Right renal pelvis (tissue), 4 donors: ENCODE measurements at places on chromosomes 12 and 14.

DNA sequence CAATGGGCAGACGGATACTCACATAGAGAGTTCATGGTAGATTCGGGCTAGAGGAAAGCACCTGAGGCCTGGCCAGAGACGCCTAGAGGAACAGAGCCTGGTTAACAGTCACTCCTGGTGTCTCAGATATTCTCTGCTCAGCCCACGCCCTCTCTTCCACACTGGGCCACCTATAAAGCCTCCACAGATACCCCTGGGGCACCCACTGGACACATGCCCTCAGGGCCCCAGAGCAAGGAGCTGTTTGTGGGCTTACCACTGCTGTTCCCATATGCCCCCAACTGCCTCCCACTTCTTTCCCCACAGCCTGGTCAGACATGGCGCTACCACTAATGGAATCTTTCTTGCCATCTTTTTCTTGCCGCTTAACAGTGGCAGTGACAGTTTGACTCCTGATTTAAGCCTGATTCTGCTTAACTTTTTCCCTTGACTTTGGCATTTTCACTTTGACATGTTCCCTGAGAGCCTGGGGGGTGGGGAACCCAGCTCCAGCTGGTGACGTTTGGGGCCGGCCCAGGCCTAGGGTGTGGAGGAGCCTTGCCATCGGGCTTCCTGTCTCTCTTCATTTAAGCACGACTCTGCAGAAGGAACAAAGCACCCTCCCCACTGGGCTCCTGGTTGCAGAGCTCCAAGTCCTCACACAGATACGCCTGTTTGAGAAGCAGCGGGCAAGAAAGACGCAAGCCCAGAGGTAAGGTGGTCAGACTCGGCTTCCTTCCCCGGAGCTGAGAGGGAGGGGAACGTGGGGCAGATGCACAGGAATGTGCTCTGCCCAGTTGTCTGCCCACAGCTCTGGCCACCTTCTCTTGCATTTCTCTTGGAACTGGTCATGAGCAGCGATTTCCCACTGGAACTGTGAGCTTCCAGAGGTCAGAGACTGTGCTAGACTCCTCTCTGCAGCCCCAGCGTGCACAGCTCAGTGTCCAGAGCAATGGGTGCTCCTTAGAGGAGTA is at the start of gene CD4:
Gene CD4, plus strand, starts transcription at position 557 of the 953 bp plus-strand sequence. CDS start 10,611 bp downstream, outside the sequence.
- no peak for DNase-seq

GRCh38 chr12:21026302-21026701 is 104.7 kb upstream of the SLCO1B1 start:
- no peak for DNase-seq

- DNase-seq = no peak
Measured at GRCh38 chr12:78396538-78396937, 468.0 kb upstream of the SYT1 start.

DNA sequence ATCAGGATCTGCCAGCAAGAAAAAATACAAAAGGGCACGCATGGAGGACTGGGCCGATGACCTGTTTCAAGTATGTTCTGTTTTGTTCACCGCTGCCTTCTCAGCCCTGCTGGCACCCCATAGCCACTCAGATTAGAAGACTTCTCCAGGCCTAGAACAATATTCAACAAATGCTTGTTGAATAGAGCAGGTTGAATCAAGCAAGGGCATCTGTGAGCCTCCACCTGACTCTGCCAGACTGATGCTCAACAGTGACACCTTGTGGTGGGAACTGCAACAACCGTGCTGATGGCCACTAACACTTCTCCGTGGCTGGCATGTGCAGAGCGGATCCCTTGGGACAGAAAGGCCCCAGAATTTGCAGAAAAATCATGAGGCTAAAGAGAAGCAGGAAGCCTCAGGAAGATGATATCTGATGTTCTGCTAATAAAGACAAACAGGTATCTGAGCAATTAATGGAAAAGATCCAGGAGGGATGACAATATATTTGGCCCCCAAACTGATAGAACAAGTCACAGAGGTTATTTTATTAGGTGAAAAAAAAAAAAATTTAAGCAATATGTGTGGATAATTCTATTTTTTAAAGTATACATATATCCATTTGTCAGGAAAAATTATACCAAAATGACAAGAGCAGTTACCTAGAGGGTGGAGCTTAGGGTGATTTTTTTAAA is 114.3 kb downstream of the KSR2 start:
- no peak for DNase-seq

- DNase-seq = no peak
Measured at GRCh38 chr12:68007466-68007865, 18.2 kb downstream of the IFNG-AS1 start.

DNA sequence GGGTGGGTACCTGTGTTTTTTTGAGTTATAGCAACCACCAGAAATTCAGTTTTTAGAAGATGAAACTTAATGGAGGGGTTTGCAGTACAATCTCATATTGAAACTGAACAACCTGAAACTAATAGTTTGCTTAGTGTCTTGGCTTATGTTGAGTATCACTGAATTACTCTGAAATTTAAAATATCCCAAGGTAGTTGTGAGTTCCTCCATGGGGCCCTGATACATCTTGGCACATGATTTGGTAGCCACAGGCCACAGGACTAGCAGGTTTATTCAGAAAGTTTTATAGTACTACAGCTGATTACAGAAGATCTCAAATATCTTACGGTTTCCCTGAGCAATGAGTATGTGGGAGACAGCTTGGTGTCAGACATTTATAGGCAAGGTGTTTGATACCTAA is 10.4 kb downstream of the PTGES3 start:
- DNase-seq = no peak

DNA sequence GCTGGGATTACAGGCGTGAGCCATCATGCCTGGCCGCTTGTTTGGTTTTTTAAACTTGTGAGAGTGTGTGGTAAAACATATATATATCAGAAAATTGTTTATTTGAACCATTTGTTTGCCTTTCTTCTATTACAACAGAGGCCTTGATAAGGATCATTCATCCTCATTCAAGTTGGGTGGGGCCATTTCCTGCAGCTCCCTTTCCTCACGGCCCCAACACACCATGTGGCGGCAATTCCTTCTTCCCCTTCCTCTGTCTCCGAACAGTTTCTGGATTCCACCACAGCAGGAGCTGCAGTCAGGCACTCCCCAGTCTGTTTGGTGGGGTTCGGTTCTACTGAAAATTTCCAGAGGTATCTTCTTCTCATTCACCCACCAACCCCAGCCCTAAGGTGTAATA is 42.0 kb upstream of the RASSF3 start:
- no peak for DNase-seq

DNA sequence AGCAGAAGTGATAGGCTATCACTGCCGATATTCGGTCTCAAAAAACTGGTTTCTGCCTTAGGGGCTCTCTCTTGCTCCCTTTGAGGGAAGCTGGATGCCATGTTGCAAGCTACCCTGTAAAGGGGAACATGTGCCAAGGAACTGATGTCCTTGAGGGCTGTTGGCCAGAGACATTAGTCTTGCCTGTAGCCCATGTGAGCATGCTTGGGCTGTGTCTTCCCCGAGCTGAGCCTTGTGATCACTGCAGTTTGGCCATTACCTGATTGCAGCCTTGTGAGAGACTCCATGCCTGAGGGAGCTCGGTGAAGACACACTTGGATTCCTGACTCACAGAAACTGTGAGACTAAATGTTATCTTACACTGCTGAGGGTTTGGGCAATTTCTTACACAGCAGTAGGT is 18.8 kb downstream of the RTRAF start:
- DNase-seq = no peak

- DNase-seq = no peak
Measured at GRCh38 chr14:65751510-65751909, 339.0 kb downstream of the FUT8 start.

DNA sequence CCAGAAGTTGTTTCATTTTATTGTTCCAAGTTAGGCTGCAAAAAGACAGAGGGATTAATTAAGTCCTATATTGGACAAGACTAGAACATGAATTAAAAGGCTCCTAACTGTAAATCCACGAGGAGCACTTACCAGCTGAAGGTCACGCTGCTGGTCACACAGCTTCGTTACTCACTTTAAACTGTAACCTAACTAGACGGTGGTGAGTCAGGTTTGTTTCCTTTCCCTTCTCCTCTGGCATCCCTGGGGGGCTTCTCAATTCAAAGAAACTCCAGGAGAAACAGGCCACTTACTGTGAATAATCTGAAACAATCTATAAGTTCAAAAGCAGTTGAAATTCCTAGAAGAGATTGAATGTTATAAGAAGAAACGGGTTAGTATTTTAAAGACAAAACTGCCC is 331.4 kb downstream of the BCAT1 start:
- no peak for DNase-seq

- DNase-seq = no peak
Measured at GRCh38 chr14:101200650-101201516, 297.4 kb upstream of the RTL1 start.

GRCh38 chr14:75426332-75427125 is 1.3 kb upstream of the JDP2 start:
- DNase-seq = no peak

DNA sequence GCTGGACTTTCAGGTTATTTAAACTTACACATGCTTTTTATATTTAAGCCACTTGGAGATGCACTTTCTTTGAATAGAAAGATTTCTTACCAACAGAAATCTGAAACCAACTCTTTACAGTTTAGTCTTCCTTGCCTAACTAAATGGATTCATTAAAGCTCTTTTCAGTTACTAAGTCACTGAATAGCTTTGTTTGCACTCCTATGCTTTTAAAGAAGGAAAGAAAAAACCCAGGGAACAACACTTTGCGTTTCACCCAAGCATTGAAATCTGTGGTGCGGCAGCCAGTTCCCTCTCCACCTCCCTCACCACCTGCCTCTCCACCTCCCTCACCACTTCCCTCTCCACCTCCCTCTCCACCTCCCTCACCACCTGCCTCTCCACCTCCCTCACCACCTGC is 70.3 kb downstream of the RIMBP2 start:
- no peak for DNase-seq

DNA sequence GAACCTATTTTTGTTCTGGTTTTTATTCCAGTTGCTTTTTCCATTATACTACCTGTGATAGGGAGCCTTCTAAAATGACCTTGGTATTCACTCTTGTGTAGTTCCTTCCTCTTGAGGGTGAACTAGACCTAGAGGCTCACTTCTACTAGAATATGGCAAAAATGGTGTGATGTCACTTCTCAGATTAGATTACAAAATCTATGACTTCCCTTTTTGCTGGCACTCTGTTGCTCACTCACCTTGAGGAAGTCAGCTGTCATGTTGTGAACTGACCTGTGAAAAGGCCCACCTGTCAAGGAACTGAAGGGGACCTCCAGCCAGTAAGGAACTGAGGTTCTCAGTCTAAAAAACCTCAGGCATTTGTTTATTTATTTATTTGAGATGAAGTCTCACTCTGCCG is 5.7 kb downstream of the MIPOL1 start:
- DNase-seq = no peak

DNA sequence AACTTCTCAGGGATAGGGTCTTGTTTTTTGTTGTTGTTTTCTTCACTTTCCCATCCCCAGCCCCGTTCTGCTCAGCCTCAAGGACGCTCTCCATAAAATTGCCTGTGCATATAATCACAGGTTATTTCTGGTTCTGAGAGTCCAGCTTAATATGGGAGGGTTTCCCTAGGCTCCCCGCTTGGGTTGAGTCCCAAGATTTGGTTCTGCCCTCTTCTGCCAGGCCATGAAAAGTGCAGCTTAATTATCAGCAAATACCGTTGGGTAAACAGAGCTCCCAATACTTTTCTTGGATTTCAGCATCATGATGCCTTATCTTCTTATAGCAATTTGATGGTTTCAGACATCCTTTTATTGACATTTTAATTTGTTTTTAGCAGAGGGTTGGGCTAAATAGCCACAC is 75.6 kb downstream of the GRIN2B start:
- DNase-seq = no peak

GRCh38 chr12:113874999-113875561 is 91.0 kb downstream of the RBM19 start:
- DNase-seq = no peak

GRCh38 chr12:20274008-20274407 is 94.3 kb upstream of the PDE3A start:
- no peak for DNase-seq

DNA sequence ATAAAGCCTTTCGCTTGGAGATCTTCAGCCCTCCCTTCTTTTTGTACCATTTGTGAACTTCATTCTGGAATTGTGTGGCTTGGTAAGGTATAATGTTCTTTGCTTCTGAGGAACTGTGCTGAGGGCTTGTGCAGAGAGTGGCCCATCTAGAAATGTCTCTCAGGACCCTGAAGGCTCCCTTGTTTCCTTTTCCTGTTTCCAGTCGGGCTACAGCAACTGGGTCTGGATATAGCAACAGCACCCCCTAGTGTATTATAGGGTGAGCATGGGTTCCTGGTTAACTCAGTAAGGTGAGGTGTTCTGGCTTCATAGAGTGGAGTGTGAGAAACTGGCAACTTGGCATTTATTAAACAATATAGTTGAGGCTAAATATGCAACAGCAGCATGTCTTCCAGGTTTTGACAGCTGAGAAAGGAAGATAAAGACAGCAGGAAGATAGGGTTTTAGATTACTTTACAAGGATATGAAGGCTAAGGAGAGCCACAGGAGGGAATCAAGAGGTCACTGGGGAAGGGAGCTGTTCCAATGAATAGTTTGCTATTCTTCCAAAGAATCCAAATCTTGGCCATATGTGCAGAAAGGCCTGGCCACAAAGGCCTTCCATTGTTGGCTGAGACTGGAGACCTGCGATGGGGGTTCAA is 49.1 kb upstream of the RNU6-8 start:
- peak; percentile 68 for DNase-seq

DNA sequence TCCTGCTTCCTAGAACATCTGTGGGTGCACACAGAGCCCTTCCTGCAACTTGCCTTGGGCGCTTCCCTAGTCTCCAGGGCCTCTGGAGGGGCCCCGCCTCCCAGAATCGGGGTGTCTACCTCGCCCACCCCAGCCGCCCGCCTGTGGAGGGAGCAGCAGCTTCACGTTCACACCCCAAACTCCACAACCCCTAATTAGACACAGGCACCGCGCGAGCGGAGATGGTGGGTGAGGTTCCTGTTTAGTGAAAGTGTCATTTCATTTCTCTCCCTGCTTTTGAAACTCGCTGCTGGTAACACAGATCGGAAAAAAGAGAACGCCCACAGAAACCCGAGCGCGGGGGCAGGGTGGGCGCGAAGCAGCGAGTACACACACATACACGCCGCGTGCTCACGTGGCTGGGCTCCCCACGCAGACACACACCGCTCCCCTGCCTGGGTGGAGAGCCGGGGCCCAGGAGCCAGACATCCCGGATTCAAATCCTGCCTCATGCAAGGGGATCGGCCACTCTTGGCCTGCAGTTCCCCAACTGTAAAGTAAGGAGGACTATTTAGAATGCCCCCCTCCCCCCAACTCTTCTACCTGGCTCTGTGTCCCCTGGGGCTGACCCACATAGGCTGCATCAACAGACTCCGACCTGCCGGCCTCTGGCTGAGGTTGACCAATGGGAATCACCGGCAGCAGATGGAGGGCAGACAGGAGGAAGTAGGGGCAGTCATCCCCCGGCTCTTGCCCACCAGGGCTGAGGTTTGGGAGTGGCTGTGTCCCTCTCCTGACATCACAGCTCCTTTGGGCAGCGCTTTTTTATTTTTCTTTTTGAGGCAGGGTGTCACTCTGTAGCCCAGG is 79.2 kb upstream of the NCOR2 start:
- DNase-seq = no peak

- no peak for DNase-seq
Measured at GRCh38 chr14:89136587-89136986, 280.4 kb downstream of the FOXN3 start.
